ENCODE measurements at places on chromosomes 1 and 21.
A peak's percentile ranks its signal among the peaks of the same experiment; 100 is the strongest.

DNA sequence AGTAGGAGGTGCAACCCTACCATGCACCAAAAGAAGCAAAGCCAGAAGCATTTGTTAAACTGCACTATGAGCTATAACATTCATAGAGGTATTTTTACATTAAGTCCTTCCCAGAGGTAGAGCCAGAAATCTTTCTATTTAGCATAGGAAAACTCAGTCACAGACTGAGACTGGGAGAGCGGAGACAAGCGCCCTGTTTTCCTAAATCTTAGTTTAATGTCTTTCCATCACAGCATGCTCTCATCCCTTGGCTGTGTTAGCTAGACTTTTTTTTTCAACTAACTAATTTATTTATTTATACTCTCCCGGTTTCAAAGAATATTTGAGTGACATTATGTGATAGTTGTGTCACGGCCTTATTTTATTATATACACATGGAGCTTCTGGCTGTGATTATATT, 304.1 kb downstream of the LMX1A start:
- no peak for DNase-seq

DNA sequence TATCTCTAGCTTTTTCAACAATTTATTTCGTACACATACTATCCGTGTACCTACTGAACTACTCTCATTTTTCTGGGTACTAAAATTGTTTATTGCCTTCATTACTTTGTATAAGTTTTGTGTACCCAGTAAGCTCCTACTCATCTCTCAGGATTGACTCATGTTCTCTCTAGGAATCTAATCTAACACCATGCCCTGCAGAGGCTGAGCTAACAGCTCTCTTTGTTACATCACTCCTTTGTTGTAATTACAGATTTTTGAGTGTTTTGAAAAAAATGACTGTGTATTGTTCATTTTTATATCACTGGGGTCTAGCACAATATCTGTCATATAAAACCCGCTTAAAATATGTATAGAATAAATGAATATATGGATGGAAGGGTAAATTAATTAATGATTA, 167.1 kb downstream of the ATP6V1G3 start:
- DNase-seq = no peak

DNA sequence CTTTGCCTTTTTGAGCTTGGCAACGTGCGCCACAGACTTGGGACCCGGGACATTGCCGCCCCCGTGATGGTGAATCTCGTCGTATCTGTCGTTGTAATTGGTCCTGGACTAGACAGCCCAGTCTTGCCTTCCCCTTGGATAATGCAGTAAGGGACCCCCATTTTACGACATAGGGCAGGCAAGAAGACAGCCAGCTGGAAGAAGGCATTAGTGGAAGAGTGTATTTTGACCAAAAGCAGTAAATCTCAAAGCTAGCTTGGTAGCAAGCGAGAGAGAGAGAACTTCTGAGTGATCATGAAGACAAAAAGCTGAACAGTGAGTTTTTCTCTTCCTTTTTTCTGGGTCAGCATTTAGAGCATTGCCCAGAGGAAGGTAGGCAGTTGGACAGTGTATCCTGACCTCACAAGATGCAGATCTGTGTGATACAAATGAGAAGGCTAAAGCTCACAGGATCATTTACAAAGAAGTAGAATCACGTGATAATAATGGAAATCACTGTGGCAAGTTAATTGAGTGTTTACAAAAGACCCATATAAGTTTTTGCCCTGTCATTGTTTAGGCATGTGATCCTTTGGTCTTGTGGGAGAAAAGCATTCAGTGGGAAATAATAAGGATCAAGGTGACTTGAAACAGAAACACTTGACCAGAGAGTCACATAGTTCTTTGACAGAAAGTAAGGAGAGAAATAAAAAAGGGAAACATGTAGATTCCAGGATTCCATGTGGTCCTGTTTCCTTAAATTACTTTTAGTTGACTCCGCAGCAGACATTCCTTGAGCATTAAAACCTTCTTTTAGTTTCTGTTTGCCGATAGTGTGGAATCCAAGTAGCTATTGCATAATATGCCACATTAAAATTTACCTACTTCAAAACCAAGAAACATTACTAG, 66.3 kb downstream of the CNST start:
- no peak for DNase-seq

- no peak for DNase-seq
Observed at GRCh38 chr21:45748593-45748992, 105.1 kb downstream of the PCBP3 start.

- DNase-seq = no peak
Observed at GRCh38 chr1:9187004-9187403, 47.6 kb upstream of the H6PD start.

GRCh38 chr21:22277341-22277740, 1279.1 kb downstream of the NCAM2 start:
- DNase-seq = no peak

DNA sequence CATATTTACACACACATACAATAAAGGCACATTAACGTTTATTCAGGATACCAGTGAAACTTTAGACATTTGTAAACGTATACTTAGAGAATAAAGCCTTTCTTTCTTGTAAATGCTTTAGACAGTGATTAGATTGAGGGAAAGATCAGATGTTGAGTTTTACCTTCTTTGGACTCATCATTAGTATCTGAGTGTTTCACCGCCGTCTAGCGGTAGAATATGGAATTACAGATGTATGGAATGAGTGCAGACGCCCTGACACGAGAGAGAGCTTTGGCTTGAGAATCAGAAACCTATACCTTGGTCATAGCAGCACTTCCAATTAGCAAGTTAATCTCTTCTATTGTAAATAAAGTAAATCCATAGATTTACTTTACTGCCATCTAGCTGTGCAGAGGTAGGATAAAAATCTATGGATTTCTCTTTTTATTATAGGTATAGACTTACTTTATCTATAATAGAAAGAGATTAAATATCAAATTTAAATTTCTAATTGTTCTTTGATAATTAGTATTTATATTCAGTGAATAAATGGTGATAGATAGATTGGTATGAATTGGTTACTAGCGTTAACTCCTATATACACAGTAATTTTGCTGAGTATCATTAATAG, 12.6 kb downstream of the FLG2 start:
- peak; percentile 8 for DNase-seq

DNA sequence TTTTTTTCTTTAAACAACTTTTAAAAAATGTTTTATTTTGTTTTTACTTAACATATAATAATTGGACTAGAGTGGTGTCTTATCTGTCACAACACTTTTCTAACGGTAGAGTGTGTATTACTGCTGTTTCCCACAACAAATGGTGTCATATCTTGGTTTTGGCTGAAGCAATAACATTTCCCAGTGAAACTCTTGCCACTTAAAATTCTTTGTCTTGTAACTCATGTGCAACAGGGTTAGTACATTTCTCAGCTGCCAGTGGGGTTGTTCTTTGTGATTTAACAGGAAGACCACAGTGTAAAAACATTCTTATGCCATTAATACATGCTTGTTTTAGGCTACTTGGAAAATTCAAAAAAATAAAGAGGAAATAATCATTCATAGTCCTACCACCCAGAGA, 43.5 kb downstream of the ALPL start:
- DNase-seq = no peak

GRCh38 chr1:222168621-222169020, 379.3 kb downstream of the HHIPL2 start:
- DNase-seq = no peak

GRCh38 chr21:46098303-46099141, 610 bp downstream of the COL6A2 start:
- DNase-seq = no peak

- peak; percentile 84 for DNase-seq
Observed at GRCh38 chr1:100188617-100189016, 10.6 kb upstream of the LRRC39 start.

DNA sequence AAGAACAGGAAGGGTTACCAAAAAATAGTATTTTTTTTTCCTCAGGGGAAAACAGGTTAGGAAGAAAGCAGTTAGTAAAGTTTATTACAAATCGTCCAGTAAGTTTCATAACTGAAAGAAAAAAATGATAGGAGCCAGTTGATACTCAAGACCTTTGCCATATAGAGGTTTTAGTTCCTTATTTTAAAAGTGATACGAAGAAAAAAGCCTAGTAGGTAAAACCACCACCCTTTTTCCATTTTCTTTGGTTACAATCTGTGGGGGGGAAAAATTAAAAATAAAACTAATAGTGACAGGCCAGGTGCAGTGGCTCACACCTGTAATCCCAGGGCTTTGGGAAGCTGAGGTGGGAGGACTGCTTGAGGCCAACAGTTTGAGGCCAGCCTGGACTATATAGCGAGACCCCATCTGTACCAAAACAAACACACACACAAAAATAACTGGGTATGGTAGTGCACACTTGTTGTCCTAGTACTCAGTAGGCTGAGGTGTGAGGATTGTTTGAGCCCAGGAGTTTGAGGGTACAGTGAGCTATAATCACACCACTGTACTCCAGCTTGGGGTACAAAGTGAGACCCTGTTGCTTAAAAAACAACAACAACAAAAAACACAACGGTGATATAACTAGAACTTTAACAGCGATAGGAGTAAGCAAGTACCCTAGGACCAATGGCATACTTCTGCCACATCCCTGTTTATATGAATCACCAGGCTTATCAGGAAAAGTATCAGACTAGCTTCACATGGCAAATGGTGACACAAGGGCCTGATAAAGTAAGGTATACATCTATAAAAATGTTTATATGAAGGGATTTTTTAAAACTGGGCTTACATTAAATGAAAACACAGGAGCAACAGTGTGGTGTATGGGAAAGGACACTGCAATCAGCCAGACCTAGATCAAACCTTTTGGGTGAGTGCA, 5.4 kb downstream of the TMEM59 start:
- DNase-seq = no peak

- peak; percentile 34 for DNase-seq
Observed at GRCh38 chr1:224592636-224593582, 23.2 kb upstream of the CNIH3 start.

- no peak for DNase-seq
Observed at GRCh38 chr1:79239840-79240239, 233.3 kb upstream of the ADGRL4 start.

GRCh38 chr21:41831866-41832595, 47.1 kb downstream of the PRDM15 start:
- no peak for DNase-seq

GRCh38 chr21:45256021-45256911, 31.4 kb downstream of the POFUT2 start:
- no peak for DNase-seq

DNA sequence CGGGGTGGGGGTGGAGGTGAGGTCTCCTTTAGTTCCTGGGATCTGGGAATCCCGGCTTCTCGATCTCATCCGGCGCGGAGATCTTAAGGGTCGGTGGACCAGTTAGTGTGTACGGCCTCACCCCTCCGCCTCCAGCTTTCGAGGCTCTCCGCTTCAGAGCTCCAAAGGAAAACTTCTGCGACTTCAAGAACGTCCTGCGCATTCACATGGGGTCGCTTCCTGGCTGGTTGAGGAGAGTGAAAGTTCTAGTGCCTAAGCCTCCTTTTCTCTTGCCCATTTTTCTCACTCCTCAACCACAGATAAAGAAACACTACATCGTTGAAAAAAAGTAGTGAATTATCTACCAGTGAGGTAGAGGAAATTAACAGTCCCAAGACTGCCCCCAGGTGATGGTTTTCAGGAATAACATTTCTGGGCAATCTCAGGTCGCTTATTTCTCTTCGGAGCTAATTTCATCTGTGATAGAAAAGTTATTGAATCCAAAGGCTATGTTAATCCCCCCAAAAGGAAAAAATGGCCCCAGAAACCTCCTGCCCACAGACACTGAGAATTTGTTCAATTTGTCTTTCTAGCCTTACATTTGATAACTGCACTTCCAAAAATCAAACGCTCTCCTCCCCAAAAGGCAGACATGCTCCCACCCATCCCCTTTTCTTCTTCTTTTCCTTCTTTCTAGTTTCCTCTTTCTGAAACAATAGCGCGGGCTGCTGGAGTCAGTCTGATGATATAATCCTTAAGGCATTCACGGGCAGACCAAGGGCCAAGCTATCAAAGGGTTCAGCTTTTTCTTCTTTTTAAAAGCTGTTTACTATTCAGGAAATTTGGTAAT, 20.6 kb upstream of the TBX15 start:
- DNase-seq = peak; percentile 11

- no peak for DNase-seq
Observed at GRCh38 chr1:103582464-103582863, 11.1 kb downstream of the AMY2B start.

DNA sequence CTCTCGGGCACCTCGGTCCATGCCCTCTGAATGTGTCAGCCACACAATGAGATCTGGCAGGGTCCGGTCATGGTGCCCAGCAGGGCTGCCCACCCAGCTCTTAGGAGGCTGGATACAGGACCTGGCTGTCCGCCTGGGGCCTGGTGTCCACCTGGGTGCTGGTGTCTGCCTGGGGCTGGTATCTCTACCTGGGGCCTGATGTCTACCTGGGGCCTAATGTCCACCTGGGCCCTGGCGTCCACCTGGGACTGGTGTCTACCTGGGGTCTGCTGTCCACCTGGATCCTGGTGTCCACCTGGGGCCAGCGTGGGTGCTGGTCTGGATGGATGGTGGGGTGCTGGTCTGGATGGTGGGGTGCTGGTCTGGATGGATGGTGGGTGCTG, 45.1 kb upstream of the ACTRT2 start:
- no peak for DNase-seq

GRCh38 chr1:107530543-107530942, 389.7 kb downstream of the NTNG1 start:
- no peak for DNase-seq

GRCh38 chr1:154342132-154342531, 16.8 kb downstream of the ATP8B2 start:
- no peak for DNase-seq

- no peak for DNase-seq
Observed at GRCh38 chr1:23897083-23897482, 16.1 kb downstream of the CNR2 start.

DNA sequence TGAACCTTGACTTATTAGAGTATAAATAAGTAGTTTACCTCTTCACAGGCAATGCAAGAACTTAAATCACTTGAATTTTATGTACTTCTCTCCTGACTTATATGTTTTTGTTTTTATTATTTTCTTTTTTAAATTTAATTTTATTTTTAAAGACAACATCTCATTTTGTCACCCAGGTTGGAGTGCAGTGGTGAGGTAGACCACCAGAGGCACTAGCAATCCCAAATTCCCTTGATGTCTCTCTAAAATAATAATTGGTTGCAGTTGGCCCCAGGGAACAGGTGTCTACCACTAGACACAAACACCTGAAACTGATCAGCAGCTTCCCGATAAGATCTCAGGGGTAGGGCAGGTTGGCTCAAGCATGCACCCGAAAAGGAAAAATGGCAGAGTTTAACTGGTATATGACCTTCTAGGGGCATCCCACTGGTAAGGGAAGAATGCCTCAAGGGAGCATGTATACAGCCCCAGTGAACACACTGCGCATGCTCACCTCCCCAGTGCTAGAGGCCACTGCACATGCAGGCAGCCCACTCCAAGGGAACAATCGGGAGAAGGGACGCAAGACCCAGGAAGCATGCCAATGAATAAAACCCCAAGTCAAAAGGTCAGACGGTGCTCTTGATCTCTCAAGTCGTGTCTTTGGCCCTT, 14.6 kb downstream of the EXOC8 start:
- no peak for DNase-seq

All from NCI-H2029 (cell line).